Frontal cortex (tissue), 4 donors: ENCODE measurements at places on chromosomes 11 and 22. TPM values are rescaled to one million over a fixed set of nuclear protein-coding genes. Genes with fewer than 3 reads are reported as not detected.
A peak's percentile ranks its signal among the peaks of the same experiment; 100 is the strongest.

DNA sequence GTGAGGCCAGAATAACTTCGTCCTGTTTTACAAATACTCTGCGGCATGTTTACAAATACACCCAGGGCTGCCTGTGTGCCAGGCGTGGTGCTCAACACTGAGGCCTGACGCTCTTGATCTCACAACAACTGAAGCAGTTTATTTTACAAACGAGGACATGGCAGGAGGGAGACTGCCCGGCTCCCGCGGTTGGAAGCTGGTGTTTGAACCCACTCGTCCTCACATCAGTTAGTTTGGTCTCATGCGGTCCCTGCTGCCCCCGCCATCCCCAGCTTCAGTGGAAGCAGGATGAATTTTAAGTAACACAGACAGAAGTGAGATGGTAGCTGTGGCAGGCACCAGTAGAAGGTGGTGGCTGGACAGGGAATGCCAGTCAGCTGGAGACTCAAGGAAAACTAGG lies 16.4 kb downstream of the KIAA0930 start:
- no peak for DNase-seq

DNA sequence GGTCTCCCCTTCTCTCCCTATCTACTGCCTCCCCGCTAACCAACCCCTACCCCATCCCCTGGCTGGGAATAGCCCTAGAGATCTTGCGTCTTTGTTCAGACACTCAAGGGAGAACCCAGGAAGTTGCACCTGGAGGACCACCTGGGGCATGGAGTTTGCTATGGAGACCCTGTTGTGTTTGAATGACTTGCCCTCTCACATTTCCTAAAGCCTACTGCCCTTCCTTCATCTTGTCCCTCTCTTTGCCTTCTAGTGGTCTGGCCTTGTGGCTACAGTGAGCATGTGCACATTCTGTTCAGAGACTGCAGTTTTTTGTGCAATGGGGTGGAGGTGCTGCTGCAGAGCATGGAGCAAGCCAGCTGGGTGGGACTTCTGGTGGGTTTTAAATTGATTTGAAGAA lies 42.5 kb downstream of the ZNRF3 start:
- no peak for DNase-seq

GRK3 gene
- total RNA-seq = 60.7 TPM

DNA sequence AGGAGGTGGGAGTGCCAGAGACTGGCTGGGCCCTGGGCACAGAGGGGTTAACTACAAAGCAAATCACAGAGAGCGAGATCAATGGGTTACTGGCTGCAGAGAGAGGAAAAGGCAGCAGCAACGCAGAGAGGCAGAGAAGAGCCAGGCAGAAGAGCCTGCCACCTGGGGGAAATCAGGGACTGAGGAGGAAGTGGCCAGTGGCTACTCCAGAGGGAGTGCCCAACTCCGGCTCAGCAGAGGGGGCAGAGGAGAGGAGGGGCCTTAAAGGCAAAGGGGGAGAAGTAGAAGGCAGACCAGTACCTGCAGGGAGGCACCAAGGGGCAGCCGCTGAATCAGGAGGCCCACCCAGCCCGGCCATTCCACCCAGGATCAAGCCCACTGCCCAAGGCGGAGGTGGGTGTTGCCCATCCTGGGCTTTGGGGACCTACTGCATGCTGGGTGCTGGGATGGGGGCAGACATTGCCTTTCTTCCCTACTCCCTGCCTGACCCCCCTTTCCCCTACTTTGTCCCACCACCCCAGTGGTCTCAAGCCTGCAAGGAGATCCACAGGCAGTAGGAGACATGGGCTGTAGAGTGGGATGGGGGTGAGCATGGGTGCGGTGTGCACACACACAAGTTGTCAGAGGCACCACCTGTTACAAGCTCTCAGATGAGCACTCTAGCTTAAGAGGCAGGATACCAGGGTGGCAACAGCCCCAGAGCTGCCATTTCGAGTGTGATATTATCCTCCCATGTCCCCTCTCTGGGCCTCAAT lies 926 bp upstream of the GALR3 start:
- DNase-seq = no peak

- no peak for DNase-seq
These were observed 49.4 kb downstream of the RSF1 start for GRCh38 chr11:77771135-77771534.

- DNase-seq = no peak
These were observed 461.7 kb downstream of the NTM start for GRCh38 chr11:131832079-131832478.

MAPK8IP2 gene
- 60.3 TPM for total RNA-seq

CRYAB gene
- total RNA-seq = 6.5 TPM

SYCE3 gene
- total RNA-seq = not detected

- DNase-seq = no peak
These were observed 90.4 kb upstream of the PARVA start for GRCh38 chr11:12287009-12287373.

DEUP1 gene
- 0.82 TPM for total RNA-seq

- DNase-seq = no peak
These were observed 70.4 kb upstream of the RASSF10 start for GRCh38 chr11:12938590-12939247.

DNA sequence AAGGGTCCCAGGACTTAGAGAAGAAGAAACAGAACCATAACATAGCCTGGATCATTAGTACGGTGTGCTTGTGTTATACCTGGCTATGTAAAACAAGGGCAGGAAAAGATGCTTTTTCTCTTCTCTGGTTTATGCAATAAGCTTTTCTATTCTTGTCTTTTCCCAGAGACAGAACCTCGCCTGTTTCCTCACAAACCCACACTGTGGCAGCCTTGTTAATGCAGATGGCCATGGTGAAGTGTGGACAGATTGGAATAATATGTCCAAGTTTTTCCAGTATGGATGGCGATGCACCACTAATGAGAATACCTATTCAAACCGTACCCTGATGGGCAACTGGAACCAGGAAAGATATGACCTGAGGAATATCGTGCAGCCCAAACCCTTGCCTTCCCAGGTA lies 2.9 kb downstream of the CFAP68 start:
- no peak for DNase-seq

DNA sequence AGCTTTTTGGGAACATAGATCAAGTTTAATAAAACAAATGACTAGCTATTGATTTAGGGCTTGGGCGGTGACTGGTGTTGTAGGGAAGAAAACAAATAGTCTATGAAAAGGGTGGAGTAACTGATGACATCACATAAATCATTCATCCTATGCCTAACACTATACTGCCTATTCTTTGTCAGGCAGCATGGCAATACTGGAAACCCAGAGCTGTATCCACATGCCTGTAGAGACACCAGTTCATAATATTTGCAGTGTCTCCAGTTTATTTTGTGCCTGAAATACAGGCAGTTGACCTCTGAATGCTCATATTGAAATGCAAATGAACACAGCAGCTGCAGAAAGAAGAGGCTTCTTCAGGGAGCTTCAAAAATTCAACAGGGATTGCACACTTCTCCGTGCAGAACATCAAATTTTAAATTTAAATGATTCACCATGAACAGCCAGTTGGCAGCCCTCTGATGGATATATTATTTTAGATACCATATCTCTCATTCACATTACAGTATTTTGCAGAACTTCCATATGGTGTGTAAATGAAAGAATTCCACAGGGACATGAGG lies 283.1 kb upstream of the CTSC start:
- no peak for DNase-seq

TMEM45B gene
- 0.41 TPM for total RNA-seq

UBASH3B gene
- 24.1 TPM for total RNA-seq

DNA sequence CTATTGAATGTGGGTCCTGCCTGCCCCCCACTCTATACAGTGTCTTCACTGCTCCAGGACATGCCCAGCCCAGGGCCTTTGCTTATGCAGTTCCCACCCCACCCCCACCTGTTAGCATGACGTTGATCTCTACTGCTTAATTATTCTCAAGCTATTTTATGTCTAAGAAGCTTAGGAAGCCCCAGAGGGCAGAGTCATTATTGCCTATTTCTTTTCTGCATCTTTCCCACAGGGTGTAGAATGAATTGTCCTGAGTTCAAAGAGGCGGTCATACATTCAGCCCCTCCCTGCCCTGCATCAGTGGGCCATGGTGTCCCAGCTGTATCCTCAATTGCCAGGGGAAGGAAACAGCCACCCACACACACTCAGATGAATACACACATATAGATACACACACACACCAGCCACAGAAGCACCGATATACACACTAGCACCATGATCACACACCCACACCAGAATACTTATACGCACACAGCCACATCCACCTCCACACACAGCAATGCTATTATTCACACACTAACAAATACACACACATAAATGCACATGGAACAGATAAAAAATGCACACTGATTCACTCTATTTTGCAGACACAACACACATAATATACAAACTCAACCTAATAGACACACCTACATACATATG lies 1.5 kb downstream of the PDE2A start:
- no peak for DNase-seq

DNA sequence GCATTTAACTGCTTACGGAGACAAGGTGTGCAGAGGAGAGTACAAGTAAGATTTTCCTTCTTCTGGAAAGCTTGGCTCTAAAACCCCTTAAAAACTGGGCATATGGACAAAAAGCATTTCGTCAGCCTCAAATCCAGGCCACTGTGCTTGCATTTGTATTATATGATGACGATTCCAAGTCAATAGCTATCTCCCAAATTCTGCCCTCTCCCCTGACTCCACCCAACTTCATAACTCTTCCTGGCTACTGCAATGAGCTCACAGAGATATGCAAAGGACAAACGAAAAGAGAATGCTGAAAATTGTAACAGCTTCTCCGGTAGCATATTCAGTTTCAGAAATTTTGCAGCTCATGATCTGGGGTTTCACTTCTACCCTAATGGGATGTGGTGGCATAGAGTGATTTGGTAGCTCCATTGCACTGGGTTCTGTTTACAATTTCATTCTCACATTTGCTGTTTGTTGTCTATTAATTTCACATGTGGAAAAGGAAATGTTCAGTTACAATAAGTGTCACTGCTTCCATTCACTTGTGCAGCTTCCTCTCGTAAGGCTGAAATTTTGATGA lies 45.6 kb upstream of the CHRM4 start:
- DNase-seq = no peak

- peak; percentile 77 for DNase-seq
These were observed at the start of gene TMEM121B for GRCh38 chr22:17121233-17122195. TSS of gene TMEM121B (minus strand) at chr22:17121360. CDS start at chr22:17121127, 233 bp downstream.

MLC1 gene
- 17.9 TPM for total RNA-seq

DNA sequence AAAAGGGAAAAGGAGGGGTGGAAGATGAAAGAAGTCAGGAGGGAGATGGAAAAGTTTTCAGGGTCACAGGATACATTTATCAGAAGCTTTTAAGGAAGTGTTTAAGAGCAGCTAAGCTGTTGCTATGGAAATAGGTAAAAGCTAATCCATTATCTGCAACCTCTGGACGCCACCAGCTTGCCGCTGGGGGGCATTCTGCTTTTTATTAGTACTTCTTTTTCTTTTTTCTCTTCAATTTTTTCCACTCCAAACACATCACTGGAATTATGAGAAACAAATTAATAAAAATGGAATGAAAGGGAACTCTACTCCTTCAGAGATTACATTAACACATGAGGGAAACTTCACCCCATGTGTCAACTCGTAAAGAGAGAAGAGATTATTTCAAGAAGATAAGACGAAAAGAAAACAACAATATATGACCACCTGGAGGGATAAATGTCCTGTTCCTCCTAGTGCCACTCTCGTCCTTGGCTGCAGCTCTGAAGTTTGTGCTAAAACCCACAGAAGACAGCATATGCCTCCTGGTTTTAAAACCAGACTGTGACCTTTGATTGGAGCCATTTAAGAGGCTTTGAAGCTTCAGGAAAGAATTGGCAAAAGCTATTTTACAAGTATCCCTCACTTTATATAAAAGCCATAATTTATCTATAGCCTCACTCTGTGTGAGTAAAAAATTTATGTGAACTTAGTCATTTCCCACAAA lies 972.8 kb downstream of the OPCML start:
- no peak for DNase-seq

DNA sequence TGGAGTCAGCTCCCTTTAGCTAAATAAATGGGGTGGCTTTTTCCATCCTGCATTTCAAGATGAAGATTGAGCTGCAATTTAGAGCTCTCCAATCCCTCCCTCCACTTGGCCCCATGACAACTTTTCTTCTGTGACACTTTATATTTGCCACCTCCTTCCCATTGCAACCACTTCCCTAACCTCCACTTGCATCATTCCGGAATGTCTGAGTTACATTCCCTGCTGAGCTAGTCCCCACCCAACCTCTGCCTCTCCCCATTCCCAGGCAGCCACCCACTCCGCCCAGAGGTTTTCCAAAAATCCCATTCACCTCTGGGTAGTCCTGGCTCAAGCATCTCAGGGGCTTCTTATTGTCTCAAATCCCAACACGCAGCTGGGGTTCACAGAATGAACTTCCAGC lies 24.7 kb downstream of the PC start:
- no peak for DNase-seq

DNA sequence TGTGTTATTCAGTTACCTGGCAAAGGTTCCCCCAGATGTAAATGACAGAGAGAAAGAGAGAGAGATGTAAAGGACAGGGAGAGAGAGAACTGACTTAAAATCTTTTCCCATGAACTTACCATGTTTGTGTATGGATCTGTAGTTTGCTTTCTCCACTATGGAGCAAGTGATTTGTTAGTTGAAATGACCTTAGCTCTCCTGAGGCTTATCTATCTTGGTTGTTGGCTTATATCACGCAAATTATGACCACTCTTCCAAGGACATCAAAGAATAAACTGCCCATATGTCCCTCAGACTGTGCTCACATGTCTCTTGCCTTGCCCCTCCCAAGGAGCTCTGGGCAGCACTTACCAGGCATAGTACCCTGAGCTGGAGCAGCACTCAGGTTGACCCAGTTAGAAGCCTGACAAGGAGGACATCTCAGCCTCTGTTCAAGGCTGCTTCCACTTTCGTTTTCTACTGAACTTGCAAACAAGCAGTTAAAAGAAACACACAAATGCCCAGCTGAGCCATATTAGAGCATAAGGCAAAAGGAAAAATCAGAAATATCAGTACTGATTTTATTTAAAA lies 95.3 kb upstream of the RCN1 start:
- no peak for DNase-seq

MAJIN gene
- not detected for total RNA-seq

RTN4R gene
- 10.2 TPM for total RNA-seq

DNA sequence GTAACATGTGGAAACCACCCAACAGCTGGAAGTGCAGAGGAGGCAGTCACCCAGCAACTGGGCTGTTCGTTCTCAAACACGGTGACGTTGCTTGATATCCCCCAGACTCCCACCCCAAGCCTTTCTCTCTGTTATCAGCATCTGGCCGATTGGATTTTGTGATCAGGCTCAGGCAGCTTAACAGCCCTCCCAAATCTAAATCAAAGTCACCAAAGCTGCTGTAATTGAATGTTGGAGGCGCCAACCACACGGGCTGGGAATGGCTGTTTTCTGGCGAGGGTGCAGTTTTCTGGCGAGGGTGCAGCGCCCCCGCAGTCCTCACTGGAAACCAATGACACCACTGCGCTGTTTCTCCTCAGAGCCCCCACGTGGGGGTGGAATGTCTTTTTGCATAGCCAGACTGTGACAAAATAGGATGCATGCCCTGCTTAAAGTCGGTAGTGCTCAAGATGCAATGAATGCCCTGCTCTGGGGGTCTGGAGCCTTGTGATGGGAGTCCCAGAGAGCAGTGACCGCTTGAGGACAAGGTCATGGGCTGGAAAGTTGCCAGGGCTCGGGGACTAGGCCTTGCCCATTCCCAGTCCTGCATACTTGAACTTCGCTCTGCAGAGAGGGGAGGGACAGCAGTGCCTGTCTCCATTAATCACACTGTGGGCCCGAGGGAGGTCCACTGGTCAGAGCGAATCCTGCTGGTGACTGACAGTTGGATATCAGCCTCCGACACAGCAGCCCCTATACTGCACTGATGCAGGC lies 105.3 kb downstream of the MORC2 start:
- DNase-seq = peak; percentile 48
